ENCODE measurements at places on chromosomes 2 and 18.

GRCh38 chr18:2197946-2198345 is 373.4 kb downstream of the METTL4 start:
- no peak for DNase-seq

GRCh38 chr2:190670182-190670946 is 21.5 kb downstream of the NAB1 start:
- no peak for DNase-seq

GRCh38 chr2:37742286-37742685 is 70.8 kb upstream of the CDC42EP3 start:
- DNase-seq: peak; percentile 26

GRCh38 chr2:73976803-73977202 is 7.9 kb upstream of the TET3 start:
- DNase-seq: no peak

DNA sequence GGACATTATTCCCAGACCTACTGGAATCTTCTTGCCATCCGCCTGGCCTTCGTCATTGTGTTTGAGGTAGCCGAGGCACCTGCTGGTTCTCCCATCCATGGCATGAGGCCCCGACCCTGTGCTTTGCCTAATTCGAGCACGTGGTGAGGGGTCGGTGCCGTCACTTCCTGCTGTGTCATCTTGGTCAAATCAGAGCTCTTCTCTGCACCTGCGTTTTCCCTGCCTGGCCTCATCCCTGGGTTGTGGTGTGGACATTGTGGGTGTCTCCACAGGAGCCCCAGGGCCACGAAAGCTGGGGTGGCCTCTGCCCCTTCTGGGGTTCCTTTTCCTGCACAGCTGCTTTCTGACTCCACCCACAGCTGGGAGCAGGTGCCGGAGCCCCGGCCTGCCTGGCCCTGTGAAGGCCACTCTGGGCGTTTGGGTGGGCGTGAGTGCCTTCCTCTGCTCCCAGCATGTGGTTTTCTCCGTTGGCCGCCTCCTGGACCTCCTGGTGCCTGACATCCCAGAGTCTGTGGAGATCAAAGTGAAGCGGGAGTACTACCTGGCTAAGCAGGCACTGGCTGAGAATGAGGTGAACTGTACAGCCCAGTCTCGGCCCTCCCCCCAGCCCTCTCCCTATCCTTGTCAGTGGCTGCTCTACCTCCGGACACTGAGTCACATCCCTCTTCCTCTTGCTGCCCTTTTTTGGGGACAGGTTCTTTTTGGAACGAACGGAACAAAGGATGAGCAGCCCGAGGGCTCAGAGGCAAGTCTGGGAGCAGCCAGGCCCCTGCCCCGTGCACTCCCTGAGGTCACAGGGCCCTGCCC is 34.9 kb downstream of the ANO7 start:
- DNase-seq: no peak

GRCh38 chr18:51437280-51438271 is 240.1 kb upstream of the MEX3C start:
- no peak for DNase-seq

GRCh38 chr2:202278036-202278760 is 12.6 kb downstream of the NOP58 start:
- peak; percentile 47 for DNase-seq

- DNase-seq: no peak
Observed at GRCh38 chr2:121086450-121086849, 198.6 kb downstream of the TFCP2L1 start.

- no peak for DNase-seq
Observed at GRCh38 chr18:79326413-79327198, 69.1 kb upstream of the NFATC1 start.

DNA sequence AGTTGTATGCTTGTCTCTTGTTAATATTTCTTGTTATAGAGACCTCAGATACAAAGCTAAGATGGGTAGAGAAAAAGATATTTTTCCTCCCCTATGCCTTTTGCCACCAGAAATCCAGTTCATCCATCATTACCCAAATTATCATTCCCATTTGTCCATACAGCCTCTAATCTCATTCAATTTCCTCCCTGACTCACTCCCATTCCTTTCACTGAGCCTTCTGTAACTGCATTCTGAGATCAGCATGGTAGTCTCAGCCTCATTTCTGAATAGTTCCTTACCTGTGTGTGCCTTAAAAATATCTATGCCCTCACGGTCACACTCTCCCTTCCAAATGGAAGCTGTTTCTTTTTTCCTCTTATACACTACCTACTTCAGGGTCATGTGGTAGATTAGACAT is 15.7 kb upstream of the PIK3C3 start:
- DNase-seq: no peak

DNA sequence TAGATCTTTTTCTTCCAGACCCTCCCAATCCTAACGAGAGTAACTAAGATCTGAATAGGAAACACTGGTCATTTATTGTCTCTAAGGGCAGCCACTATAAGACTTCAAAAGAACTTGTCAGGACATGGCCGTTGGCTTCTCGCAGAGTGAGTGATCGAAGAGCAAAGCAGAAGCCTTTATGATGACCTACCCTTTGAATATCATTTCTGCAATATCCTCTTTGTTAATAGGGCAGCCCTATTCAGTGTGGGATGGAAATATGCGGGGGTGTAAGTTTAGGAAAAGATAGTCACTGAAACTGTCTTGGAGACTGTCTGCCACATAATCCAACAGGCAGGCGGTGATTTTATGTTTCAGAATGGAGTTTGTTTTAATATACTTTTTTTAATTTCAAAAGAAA is 70.9 kb downstream of the FBXO36 start:
- DNase-seq: no peak

GRCh38 chr2:7329465-7329864 is 412.3 kb downstream of the RNF144A start:
- no peak for DNase-seq

GRCh38 chr18:47847635-47848034 is 82.8 kb downstream of the SMAD2 start:
- no peak for DNase-seq

DNA sequence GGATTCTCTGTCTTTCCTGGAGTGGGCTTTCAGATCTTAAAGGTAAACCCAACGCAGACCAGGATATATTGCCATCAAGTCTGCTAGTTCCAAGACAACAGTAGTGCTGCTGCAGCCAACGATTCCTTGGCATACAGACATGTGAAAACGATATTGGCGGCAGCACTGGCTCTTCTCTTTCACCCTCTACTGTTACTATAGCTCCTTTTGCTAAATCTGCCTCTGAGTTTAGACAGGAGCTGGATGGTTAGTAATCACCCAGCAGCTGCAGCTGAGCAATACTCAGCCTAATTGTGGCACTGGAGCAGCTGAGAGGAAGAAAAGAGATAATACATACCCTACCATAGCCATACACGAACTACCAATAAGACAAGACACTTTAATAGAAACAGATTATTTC is 4.0 kb downstream of the YES1 start:
- DNase-seq: peak; percentile 88

DNA sequence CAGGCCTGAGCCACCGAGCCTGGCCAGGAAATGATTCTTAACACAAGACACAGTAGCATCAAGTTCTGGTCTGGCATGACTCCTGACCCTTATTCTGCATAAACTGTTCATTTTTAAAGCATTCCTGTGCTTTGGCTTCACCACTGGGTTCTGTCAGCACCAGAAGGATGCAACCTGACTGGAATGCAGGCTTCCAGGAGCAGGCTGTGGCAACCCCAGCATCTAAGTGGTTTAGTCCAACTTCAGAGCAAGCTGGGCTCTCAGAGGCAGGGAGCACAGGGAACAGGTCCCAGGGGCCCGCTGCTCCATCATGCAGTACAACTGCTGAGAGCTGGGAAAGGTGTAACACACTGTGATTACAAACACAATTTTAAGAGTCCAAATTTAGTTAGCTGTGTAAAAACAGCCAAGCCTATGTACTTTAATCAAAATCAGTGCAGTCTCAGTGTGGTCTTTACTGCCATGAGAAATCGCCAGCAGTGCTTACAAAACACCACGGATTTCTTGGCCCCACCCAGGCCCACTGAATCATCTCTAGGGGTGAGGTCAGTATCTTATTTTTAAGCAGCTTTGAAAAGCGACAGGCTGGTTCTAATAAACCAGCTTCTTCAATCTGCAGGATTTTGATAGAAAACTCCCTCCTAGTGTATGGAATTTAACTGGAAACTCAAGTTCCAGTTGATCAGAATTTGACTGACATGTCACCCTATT is 44.4 kb upstream of the TMEM182 start:
- peak; percentile 57 for DNase-seq

DNA sequence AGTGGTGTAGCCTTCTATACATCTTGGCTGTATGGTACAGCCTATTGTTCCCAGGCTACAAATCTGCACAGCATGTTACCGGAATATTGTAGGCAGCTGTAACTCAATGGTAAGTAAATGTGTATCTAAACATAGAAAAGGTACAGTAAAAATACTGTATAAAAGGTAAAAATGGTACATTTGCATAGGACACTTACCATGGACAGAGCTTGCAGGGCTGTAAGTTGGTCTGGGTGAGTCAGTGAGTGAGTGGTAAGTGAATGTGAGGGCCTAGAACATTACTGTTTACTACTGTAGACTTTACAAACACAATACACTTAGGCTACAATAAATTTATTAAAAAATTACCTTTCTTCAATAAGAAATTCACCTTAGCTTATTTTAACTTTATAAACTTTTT is 3.7 kb upstream of the MRPS9 start:
- no peak for DNase-seq

- peak; percentile 46 for DNase-seq
Observed at GRCh38 chr2:28274911-28275685, 117.6 kb upstream of the FOSL2 start.
